Activated T-cell treated with anti-CD3 and anti-CD28 coated beads, Interleukin-2, amount 50 U/mL, for 72 hours (primary cell): ENCODE measurements at places on chromosomes 2 and 18.
A peak's percentile ranks its signal among the peaks of the same experiment; 100 is the strongest.

GRCh38 chr18:76405280-76405679, 89.8 kb downstream of the ZNF516 start:
- no peak for DNase-seq

DNA sequence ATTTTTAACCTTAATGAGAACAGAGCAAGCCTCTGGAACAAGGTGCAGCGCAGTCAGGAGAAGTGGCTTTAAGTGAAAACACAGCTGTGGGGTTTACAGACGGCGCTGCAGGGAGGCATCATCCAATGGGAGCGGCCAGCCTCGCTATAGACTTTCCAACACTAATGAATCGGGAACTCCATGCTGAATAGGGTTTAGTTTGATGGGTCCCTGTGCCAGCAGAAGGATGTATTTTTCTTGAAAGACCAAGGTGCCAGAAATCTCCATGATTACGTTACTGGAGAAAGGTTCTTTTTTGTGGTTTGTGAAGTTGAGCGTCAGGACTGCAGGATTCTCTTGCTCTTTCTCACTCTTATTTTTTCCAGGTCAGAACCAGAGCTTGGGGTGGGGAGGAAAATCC, 87.9 kb upstream of the ALPP start:
- no peak for DNase-seq

- DNase-seq: peak; percentile 48
Measured at GRCh38 chr2:28895189-28895893, 874 bp downstream of the WDR43 start.

DNA sequence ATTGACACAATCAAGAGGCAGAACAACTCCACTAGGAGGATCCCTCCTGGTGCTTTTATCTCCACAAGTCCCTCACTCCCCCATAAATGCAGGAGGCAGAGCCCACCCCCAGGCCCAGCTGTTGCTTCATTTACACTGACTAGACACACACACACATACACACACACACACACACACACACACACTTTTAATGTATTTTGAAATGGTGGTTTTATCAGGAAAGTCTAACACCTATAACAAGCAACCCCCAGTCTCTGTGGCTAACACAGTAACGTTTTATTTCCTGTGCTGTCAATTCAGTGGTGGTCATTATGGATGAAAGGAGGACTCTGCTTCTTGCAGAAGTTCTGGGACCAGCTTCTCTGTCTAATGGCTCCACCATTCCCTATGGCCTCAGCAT, 125.4 kb upstream of the FOSL2 start:
- no peak for DNase-seq

DNA sequence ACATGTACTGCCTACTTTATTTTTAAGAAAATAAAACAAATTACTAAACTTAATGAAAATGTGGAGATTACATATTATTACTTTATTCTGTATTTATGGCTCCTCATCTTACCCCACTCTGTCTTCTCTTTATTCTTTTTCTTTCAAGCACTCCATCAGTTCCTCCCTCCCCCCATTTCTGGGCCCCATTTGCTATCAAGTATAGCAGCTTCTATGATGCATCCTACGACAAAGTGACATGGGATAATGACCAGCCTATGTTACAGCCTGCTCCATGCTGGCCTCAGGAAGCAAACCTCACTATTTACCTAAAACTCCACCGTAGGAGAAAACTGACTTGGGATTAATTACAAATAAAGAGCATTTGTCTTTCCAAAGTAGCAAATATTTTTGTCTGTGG, 58.8 kb downstream of the RND3 start:
- no peak for DNase-seq

- peak; percentile 16 for DNase-seq
Measured at GRCh38 chr18:12374401-12374800, 2.6 kb downstream of the AFG3L2 start.

DNA sequence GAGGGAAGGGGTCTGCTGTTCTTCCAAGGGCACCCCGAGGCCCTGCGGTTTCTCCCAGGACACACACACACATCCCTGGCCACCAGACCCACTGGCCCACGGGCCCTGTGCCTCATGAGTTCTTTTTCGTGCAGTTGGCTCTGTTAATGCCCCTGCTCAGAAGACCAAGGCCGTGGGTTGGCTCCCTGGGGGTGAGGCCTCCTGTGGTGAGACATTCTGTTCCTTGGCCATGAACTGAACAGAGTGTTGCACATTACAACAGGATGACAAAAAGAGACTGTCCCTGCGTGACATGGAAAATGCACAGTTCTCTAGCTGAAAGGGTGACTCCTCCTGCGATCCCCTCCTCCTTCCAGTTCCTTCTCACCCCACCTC, 30.7 kb downstream of the SH2D6 start:
- no peak for DNase-seq

DNA sequence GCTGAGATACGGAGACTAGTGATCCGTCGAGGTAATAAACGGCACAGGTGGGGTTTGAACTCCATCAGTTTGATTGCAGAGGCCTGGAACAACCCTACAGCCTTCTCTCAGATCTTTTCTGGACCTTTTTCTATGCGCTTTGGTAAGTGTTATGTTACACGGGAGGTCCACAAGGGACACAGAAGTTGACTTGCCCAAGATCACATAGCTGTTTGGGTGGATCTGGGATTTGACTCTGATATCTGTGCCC, 1.1 kb upstream of the DNPEP start:
- no peak for DNase-seq
